Activated T-helper 1 cell treated with anti-CD3 and anti-CD28 coated beads, Interleukin-12 subunit alpha, Interleukin-12 subunit beta, Interleukin-2, Interleukin-4 antibody, amounts not matched to agents 30 ng/mL and 10 ng/mL and 1 ng/mL, durations not matched to agents 14 hours and 24 hours and 36 hours (primary cell): ENCODE measurements at places on chromosomes 2 and 18.

DNA sequence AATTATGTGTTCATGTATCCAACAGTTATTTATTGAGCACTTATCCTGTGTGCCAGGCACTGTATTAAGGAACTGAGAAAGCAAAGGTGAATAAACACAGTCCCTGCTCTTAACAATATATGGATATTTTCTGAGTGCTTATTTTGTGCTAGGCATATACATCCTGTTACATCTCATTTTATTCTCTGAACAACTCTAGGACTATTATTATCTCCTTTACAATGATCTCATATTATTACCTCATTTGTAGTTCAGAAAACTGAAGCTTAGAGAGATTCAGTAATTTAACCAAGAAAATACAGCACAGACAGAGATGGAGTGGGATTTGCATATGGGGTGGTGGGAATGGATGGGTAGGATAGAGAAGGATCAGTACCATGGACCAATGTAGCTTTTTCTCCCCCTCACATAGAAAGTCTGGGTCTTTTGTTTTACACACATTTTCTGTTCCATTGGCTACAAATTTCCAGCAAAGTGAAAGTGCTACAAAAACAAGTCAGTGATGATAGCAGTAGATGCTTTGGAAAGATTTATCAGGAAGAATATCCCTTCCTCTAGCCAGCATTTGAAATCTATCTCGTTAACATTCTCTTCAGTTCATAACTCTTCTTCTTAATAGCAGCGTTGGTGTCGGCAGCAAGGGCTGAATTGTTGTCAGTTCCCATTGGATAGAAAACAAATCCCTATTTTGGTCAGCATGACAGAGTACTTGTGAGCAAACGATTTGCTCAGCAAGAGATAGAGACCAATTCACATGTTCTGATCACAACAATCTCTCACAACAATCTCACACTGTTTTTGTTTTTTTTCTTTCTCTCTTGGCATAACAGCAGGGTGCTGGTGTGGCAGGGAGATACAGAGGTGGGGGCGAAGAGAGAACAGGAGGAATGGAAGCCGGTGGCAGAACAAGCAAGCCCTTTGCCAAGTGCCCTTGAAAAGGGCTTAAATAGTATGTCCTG is 102.2 kb upstream of the KCTD1 start:
- DNase-seq, result no peak

DNA sequence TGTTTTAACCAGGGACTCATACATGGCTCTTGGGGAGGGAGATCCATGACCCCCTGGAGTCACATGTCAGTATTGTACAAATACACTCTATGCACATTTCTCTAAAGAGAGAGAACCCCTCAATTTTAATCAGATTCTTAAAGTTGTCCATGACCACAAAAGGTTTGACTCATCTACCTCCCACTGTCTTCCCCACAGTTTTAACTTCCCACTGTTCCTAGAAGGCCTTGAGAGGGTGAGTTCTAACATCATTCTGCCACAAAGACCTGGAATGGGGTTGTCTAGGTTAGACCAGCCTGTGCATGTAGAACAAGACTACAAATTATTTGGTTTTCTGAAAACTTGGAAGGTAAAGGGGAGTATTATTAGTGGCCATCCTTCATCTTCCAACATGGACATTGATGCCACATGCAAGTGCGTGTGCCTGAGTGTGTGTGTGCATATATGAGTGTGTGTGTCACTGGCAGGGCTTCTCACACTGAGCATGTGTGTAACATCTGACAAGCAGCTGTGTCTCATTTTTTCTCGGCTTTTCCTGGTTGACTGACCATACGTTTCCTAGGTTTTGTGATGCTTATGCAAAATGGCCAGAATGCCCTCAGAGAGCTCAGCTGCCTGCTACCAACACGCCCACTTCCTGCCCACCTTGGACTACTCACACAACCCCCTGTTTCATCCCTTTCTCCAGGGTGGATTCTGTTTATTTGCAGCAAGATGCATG is 94.6 kb upstream of the LGALSL start:
- DNase-seq, result no peak

GRCh38 chr2:208373460-208374089 is 33.0 kb upstream of the PTH2R start:
- no peak for DNase-seq

GRCh38 chr2:176479961-176480360 is 210.7 kb downstream of the MTX2 start:
- DNase-seq, result no peak

DNA sequence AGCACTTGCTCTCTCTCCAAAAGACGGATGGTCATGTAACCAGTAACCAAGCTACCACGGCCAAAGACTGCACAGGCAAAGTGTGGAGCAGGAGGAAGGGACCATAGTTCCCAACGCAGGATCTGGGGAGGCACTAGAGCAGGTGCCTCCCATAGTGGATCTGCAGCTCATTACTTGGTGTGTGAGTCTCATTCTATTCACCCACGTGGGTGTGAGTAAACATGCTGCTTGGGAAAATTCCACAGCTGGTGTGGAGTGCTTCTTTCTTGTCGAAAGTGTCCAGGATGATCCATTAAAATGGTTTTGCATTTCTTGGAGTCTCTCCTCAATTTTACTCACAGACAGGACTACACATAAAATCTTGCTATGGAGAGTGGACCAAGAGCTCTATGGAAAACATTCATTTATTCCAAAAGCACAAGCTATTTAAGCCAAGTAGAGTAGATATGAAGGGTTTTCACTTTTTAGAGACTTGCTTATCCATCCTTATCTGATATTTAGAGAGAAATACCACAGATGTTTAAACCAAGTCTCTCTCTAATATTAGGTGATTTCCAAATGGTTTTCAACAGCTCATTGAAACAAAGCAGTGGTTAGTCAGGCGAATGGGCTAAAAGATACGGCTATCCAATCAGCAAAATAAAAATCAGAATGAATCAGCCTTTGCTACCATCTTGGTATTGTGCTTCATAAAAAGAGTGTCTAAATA is 104.3 kb upstream of the CCDC195 start:
- no peak for DNase-seq

GRCh38 chr2:207869784-207870778 is 100.4 kb upstream of the FZD5 start:
- DNase-seq, result no peak

GRCh38 chr2:146784602-146785001 is 1060.2 kb upstream of the ACVR2A start:
- DNase-seq, result no peak

GRCh38 chr18:63316612-63317555 is 2.7 kb downstream of the BCL2 start:
- DNase-seq, result no peak

DNA sequence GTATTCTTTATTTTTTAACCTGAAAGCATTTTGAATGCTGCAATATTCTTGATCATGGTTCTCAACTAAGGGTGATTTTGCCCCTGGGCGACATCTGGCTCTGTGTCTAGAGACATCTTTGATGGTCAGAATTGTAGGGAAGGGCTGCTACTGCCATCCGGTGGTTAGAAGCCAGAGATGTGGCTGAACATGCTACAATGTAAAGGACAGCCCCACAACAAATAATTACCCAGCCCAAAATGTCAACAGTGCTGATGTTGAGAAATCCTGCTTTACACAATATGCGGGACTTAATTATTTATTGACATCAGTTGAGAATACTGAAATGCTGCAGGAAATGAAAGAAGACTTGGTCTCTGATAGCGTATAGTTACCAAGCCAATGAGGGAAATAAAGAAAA is 37.5 kb upstream of the SERPINB2 start:
- no peak for DNase-seq

GRCh38 chr2:141055531-141055930 is 1075.3 kb downstream of the LRP1B start:
- DNase-seq, result no peak

- DNase-seq, result peak; percentile 45
Observed at GRCh38 chr2:232292395-232293154, 86.0 kb upstream of the ALPP start.

GRCh38 chr2:231210782-231211181 is 12.4 kb downstream of the ARMC9 start:
- no peak for DNase-seq

DNA sequence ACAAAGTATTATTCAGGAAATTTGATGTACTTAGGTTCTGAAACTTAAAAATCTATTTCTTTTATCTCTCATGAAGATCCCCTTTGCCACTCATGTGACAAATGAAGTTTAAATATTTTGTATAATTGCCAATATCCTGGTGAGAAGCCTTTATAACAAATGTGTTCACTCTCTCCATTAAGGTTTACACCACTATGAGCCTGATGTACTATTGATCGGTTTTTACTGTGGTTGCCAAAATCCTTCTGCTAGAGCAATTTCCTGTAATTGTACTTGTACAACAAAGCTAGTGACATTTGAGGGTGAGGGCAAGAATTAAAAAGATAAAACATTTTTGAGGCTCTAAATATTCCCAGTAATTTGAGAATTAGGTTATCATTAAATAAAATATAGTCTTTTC is 222.3 kb upstream of the CDH19 start:
- no peak for DNase-seq

DNA sequence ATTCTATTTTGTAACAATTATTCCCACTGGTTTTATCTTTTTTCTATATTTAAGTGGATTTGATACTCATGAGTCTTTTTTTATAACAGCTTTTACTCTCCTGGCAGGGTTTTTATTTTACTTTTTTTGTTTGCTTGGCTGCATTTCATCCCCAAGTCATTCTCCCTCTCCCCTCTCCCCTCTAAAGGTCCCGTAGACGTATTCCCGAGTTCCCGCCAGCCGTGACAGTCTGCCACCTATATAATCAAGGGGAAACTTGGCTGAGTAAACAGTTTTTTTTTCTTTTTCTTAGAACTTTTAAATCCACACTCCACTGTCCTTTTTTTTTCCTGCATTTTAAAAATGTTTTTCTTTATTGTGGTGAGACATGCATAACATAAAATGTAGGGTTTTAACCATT is 433.1 kb upstream of the HS6ST1 start:
- no peak for DNase-seq

- DNase-seq, result no peak
Observed at GRCh38 chr2:133486771-133487191, 81.5 kb downstream of the NCKAP5 start.

DNA sequence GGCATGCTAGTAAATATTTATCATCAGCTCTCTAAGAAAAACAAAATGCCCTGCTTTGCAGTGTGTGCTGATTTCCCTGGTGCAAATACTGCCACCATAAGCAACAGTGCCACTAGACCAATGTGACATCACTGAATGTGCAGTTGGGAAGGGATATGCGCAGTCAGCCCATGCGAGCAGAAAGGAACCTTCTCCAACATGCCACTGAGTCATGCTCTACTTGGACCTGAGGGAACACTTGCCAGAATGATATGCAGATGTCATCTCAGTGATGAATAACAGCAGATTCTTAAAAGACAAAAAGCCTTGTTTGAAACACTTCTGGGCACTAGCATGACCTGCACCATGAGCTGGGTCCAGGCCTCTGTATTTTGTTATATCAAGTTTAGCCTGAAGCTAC is 55.3 kb upstream of the REL start:
- no peak for DNase-seq

- no peak for DNase-seq
Observed at GRCh38 chr2:102622646-102623045, 3.3 kb downstream of the SLC9A2 start.

GRCh38 chr2:160022162-160022561 is 40.3 kb downstream of the PLA2R1 start:
- no peak for DNase-seq

GRCh38 chr2:72998724-72999123 is 72.8 kb downstream of the SFXN5 start:
- no peak for DNase-seq

DNA sequence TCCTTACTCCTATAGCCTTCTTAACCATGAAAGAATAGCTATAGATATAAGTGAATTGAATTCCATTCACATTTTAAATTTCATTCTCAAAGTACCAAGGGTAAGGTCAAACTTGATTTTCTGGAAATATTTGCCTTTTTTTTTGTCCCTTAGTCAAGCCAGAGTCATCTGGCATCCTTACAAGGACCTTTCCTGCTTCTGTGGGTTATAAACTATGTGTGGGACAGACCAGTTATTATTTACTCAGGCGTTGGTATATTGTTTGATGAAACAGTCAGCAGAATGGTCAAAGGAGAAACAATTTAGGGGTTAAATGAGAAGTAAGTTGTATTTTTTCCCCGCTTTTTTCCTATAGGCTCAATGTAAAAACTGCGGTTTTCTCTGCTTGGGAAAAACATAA is 1103.2 kb upstream of the ZEB2 start:
- no peak for DNase-seq

- DNase-seq, result no peak
Observed at GRCh38 chr18:72543357-72544055, 636 bp downstream of the CBLN2 start.

DNA sequence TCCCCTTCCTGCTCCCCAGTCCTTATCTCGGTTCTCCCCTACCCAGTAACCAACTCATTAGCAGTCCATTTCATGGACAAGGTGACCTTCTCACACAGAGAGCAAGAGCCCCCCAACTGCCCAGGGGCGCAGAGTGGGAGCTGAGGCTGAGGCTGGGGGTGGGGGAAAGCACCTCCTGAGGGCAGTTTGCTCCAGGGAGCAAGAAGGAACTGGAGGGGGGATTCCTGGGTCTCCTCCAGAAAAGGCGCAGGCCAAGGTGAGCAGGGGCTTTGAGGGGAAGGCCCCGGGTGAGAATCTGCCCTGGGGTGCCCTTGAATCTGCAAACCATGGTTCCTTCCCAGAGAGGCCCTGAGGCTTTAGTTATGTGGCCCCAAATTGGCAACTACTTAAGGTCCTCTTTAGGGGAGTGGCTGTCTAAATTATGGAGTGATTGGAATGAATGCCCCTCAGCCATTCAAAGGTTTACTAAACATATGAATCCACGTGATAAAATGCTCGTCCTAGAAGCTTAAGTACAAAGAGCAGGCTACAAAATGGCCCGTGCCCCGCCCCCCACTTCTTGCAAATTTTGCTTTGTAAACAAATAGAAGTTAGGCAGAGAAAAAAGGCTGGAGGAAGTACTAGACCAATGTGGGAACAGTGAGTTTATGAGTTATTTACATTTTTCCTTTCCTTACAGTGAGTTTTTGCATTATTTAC is 123.5 kb upstream of the HS6ST1 start:
- no peak for DNase-seq

DNA sequence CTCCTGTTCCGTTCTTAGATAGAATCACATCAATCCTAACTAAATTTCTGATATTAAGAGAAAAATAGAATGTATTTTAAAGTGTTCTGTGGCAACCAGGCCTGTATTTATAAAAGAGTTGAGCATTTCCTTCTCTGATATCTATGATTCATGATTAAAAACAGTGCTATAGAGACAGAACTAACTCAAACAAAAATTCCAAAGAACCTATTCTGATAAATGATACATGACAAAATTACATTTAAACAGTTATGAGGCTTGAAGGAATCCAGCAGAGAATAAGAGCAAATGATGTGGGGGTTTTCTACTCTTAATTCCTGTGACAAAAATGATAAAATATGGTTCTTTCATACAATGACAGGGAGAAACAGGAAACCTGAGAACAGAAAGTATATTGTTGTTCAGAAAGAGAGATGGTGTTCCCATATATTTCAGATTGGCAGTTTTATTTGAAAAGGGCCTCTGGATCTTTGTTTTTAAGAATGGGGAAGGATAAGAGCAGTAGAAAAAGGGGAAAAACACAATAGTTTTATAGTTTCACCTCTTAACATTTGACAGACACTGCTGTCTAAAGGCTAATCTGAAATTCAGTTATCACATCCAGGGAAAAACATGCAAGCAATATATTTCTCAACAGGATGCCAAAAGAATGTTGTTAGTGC is 944.3 kb downstream of the LRP1B start:
- no peak for DNase-seq

- no peak for DNase-seq
Observed at GRCh38 chr2:60806988-60807681, 51.1 kb downstream of the PAPOLG start.

GRCh38 chr18:52175406-52175805 is 164.6 kb upstream of the DCC start:
- DNase-seq, result no peak
